ENCODE measurements at places on chromosomes 11 and 22. TPM values are rescaled to one million over a fixed set of nuclear protein-coding genes. Genes with fewer than 3 reads are reported as not detected.
A peak's percentile ranks its signal among the peaks of the same experiment; 100 is the strongest.

- peak; percentile 28 for DNase-seq
Measured at GRCh38 chr11:36478700-36479329, 31.3 kb downstream of the TRAF6 start.

The APOL1 gene
- total RNA-seq: 27.0 TPM

DNA sequence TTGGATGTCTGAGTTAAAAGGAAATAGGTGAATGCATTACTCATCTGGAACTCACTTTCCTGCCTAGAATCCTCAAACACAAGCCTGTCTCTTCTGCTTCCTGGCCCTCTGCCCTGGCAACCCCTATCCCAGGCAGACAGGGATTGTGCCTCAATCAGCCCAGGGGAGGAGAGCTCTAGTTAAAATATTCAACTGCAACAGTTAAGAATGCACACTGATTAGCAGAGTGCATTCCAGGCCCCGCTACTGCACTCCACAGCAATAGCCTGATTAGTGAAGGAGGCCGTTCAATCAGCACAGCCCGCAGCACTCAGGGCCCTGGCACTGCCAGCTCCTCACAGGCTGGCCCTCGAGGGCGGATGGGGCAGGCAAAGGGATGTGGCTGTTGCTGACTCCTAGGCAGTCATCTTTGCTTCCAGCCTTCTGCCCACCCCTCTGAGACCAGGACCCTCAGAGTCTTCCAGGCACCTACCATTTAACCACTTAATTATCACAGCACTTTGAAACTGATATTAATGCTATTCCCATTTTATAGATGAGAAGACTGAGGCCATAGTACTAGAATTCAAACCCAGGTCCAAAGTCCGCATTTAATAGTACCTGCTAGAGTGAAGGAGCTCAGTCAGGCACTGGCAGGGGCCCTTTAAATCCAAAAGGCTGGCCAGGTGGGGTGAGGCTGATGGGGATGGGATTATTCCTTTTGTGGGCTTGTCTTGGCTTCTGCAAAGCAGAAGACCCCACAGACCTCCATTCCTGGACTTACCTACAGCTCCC, 435.3 kb downstream of the SOX6 start:
- DNase-seq: no peak

The GGA1 gene
- 43.4 TPM for total RNA-seq

DNA sequence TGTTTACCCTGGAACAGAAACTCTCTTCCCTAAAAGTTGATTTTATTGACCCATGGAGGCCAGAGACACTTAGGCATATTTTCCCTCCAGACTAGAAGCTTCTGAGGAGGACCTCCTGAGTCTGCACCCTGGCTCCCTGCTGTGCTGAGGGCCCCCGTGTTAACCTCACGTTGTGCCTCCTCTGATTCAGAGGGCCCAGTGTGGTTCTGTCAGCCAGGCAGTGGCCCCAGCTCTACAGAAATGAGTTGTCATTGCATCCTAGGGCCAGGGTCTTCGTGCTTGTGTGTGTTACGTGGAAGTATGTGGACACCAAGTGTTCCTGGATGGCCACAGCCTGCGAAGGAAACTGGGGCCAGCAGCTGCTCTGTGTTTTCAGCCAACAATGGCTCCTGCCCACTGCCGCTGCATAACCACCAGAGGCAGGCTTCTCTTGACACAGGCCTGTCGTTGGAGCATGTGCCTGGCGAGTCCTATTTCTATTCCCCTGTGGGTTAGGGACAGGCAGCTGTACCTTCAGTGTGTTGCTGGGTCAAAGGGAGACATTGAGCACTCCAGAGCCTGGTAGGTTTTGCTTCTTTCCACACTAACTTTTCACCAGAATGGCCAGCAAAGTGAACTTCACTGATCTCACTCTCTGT, 44.5 kb downstream of the MED15 start:
- DNase-seq: no peak

DNA sequence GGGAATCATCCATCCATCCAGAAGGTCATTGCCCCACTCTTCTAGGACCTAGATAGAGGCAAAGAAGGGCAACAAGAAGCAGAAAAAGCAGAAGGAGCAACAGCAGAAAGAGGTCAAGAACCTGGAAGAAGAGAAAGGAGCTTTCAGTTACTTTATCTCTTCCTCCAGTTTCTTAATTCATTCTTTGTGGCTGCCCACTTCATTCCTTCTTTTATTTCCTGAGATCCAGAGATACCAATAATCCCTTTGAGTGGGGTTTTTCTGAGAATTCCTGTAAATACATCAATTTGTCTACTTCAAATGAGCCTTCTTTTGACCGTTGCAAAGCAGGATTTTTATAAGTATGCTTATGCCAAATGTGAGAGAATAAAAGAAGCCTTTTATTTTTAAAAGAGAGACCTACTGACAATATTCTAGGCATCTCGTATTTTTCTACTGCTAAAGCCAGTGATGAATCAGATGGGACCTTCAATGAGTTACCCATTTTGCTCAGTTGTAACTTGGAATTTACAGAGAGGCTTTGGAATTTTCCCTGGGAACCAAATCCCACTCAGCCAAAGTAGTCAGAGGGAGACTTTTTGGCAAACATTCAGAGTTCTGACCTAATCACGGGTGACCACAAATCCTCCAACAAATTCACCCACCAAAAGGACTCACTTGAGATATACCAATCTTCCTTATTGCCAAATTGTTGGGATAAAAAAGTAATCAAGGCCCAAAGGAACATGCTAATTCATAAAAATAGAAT, 54.9 kb downstream of the ZC3H12C start:
- peak; percentile 51 for DNase-seq

DNA sequence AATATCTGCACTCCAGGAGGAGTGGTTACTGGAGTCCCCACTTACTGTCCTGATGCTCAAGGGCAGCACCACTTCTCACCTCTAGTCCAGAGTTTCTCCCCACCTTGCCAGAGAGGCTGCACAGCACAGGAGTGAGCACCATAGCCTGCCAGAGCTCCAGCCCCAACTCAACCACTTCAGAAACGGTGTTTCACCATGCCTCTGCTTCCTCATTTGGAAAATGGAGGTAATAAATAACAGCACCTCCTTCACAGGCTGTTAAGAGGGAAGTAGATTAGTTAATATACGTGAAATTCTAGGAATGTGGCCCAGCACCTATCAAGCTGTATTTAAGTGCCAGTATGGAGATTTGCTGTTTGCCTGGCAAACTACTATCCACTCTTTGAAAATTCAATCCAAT, 63.0 kb downstream of the GALNT18 start:
- no peak for DNase-seq

DNA sequence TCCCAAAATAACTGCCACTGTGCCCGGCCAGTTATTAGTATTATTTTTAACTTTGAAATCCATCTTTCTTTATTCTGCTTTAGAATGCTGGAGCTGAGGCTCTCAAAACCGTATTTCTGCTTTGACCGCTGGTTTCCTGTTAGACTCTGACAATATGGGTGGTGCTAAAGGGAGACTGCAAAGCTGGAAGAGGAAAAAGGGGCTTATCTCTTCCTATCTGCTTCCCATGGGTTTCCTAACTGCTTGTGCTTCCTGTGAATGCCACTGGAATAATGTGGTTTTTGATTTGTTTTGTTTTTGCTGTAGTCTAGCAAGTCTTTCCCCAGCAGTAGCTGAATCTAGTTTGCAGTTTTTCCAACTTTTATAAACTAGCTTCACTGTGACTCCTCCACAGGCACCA, 43.6 kb downstream of the XRRA1 start:
- no peak for DNase-seq

DNA sequence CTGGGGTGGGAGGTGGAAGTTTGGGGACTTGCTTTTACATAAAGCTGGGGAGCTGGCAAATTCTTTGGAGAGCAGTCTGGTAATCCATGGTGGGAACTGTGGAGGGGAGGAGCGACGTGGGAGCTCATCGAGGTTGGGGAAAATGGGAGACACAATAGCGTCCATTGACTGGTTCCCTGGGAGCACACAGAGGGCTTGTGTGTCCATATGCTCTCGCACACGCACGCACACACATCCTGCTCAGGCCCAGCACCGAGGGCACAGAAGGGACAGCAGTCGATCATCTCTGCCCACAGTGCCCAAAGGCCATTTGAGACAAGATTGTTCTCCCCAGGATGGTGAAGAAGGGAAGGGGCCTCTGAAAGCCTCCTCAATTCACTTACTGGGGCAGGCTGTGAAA, 53.7 kb downstream of the FBXO7 start:
- no peak for DNase-seq

DNA sequence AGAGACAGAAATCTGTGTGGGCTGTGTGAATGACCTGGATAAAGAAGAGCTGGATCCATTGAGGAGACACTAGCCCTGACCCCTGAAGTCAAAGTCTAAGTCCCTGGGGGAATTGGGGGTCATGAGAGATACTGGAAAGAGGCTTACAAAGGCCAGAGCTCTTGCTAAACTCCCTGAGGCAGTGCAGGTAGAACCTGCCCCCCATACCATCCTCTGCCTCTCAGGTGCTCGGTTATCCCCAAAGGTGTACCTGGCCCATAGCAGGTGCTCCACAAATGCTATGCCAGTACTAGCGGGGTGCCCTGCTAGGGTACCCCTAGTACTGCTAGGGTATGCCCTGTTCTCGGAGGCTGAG, 19.1 kb upstream of the SCARF2 start:
- DNase-seq: no peak

The MMP8 gene
- not detected for total RNA-seq

The RIBC2 gene
- total RNA-seq: 5.3 TPM

GRCh38 chr22:48398181-48398905, 1429.3 kb downstream of the BRD1 start:
- no peak for DNase-seq

- no peak for DNase-seq
Measured at GRCh38 chr11:27423125-27423524, 49.5 kb downstream of the LGR4 start.

The SHISAL1 gene
- 1.2 TPM for total RNA-seq

- no peak for DNase-seq
Measured at GRCh38 chr11:94785509-94785908, 17.4 kb downstream of the AMOTL1 start.

DNA sequence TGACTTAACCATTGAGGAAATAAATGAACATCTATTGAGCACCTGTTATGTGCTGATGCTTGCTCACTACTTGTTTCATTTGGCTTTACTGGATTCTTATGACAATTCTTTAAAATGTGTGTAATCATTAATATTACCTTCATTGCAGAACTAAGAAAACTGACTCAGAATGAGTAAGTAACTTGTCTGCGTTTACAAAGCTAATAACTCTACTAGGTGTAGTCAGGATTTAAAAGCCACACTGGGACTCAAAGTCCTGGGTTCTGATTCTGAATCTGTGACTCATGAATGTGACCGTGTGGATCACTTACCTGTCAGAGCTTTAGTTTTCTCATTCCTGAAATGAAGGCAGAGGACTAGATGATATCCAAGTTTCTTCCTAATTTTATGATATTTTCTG, 23.4 kb upstream of the KIRREL3 start:
- peak; percentile 46 for DNase-seq

The PDGFD gene
- 13.1 TPM for total RNA-seq

GRCh38 chr11:1167751-1168231, 10.0 kb downstream of the MUC5AC start:
- no peak for DNase-seq

DNA sequence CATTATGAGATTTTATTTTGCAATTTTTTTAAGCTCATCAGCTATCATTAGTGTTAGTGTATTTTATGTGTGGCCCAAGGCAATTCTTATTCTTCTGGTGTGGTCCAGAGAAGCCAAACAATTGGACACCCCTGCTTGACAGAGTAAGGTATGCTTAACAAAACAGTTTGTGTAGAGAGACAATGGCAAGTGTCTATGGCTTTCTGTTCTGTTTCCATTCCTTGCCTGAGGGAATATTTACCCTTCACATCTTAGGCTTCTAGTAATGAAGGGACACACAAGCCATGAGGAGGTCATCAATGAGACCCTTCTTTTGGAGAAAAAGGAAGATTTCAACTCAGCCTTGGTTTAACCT, 1278.4 kb upstream of the TENM4 start:
- no peak for DNase-seq

DNA sequence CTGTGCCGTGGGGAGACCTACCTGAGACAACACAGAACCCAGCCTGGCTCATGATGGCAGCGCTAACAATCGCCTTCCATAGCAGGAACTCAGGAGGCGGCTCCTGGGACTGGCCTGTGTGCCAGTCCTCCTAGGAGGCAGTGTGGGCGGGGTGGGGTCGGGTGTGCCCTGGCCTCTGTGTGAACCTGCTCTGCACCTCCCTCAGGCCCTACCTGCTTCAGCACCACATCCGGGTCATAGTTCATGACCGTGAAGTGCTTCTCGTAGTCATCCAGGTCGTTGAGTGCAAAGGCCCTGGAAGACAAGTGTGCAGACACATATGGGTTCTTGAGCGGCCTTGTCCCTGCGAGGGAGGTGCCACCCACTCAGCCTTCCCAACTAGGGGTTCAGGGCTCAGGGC, 15.3 kb downstream of the TTLL12 start:
- DNase-seq: no peak

The RPLP2 gene
- total RNA-seq: 318 TPM

- peak; percentile 49 for DNase-seq
Measured at GRCh38 chr22:20062766-20063083, 17.3 kb upstream of the DGCR8 start.

- DNase-seq: no peak
Measured at GRCh38 chr11:18927550-18928322, 11.5 kb downstream of the MRGPRX1 start.

GRCh38 chr11:31643857-31644256, 134.3 kb downstream of the ELP4 start:
- no peak for DNase-seq

- no peak for DNase-seq
Measured at GRCh38 chr11:78209478-78209877, 20.8 kb downstream of the USP35 start.

- peak; percentile 21 for DNase-seq
Measured at GRCh38 chr22:33300165-33300564, 242.0 kb upstream of the SYN3 start.

- DNase-seq: no peak
Measured at GRCh38 chr22:43782448-43782847, 29.7 kb downstream of the EFCAB6 start.

DNA sequence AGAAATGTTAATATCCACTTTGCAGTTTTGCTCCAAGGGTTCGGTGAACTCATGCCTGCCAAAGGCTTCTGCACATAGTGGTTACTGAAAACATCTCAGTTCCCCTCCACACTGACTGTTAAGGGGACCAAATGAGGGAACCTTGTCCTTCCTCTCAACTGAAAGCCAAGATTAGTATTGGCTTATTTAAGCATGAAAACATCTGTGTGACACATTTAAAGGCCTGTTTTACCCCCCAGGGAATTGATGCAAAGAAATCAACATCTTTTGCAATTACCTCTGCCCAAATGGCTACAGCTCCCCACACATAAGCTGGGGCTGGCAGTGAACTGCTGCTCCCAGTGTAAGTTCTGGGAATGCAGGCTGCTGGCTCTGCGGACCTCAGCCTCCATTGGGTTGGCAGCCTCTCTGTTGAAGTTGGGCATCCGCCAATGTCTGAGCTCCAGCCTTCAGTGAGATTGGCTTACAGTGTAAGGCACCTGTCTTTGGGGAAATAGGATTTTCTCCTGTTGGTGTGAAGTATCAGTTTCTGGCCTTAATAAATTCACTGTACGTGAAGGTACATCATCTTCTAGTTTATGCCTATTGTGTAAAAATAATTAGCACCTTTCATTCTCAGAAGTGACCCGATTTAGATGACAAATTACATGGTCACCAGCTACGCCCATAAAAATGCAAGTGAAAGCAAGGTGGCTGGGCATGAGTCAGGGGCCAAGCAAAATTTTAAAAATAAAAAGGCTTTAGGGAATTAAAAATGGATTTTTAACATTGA, 213.4 kb upstream of the SYN3 start:
- DNase-seq: no peak

Measured in Caki2 (cell line).